ENCODE measurements at places on chromosomes 16 and 17.

GRCh38 chr17:78343187-78343542, 16.7 kb downstream of the SOCS3 start:
- peak; percentile 93 for DNase-seq

GRCh38 chr16:69535123-69536050, 30.4 kb upstream of the NFAT5 start:
- DNase-seq, result no peak

- no peak for DNase-seq
Measured at GRCh38 chr16:89153848-89154271, 17.7 kb upstream of the CDH15 start.

- DNase-seq, result peak; percentile 53
Measured at GRCh38 chr16:20899071-20899470, 1.1 kb downstream of the DCUN1D3 start.

DNA sequence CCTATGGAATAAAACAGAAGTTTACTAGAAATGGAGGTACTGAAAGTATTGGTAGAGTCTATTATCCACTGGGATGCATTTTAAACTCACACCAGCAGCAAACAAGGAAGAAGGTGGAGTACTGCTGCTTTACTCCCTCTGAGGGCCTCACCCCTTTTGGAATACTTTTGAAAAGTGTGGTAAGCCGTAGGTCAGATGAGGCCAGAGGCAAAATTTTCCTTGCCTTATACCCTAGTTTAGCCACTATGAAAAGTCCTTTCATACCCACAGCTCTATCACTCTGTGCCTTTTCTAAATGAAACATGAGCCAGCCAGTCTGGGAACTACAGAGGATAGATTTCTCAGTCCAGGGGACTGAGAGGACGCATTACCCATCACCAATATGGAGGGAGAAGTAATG, 14.0 kb downstream of the GDE1 start:
- no peak for DNase-seq

Measured in GM04504 (cell line).